Fibroblast of upper back skin (primary cell): ENCODE measurements at places on chromosomes 1 and 21.

GRCh38 chr1:77168358-77168757 is 50.9 kb downstream of the PIGK start:
- DNase-seq = no peak

DNA sequence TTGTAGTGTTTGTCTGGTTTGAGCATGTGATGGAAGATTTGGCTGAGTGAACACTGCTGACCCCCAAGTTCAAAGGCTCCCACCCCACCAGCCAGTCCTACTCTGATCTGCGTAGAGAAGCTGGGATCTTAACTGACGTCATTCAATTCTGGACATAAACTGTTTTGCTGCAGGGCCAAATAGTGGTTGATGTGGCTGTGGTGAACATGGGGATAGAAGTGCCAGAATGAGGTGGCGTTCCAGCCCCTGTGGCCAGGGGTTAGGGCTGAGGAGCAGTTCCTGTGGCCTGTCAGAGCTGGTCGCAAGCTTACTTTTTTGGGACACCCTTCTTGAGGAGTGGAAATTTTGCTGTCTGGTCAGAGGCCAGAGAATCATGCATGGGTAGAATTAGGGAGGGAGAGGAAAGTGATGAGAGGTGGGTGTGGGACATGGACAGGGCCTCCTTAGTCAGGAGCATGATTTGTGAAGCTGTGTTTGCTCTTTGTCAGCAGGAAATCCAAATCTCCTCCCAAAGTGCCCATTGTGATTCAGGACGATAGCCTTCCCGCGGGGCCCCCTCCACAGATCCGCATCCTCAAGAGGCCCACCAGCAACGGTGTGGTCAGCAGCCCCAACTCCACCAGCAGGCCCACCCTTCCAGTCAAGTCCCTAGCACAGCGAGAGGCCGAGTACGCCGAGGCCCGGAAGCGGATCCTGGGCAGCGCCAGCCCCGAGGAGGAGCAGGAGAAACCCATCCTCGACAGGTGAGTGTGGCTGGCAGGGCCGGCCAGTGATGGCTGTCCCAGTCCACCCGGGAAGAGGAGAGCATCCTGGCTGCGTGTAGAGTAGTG is 25.9 kb downstream of the SZRD1 start:
- DNase-seq = no peak

DNA sequence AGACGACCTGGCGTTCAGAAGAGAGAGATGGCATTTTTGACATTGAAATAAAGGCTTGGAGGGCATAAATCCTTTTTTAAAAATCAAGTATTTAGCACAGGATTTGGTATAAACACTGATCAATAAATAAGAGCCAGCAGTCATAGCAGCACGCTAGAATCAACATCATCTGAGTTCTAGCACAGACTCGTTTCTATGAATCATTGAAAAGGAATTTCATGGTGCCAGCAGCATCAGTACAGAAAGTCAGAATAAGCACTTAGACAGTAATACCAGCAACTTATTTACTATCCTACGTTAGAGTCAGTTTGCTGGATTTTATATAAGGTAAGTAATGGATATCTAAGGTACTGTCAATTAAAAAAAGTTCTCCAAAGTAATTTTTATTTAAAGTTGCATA is 119.3 kb downstream of the HLCS start:
- DNase-seq = peak; percentile 76

DNA sequence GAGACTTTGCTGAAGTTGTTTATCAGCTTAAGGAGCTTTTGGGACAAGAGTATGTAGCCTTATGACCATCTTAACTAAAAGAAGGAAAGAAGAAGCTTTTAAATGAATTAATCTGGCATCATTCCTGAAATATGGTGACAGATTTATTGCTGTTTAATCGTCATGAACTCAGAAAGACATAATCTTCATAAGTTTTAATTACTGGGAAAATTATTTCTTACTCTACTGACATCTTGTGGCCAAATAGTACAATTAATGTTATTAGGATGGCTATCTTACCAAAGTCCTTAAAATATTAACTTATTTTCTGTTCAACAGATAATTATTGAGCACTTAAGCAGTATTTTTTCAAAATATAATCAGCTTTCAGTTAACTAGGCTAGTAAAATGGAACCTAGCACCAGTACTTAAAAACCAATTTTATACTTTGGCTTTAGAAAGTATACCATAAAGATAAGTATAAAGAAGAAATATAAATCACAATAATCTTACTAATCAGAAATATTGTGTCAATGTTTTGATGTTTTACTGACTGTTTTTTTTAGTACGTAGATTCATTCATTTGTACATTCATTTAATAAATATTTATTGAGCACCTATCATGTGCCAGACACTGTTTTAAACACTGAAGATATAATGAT is 34.7 kb upstream of the GPR25 start:
- peak; percentile 44 for DNase-seq

DNA sequence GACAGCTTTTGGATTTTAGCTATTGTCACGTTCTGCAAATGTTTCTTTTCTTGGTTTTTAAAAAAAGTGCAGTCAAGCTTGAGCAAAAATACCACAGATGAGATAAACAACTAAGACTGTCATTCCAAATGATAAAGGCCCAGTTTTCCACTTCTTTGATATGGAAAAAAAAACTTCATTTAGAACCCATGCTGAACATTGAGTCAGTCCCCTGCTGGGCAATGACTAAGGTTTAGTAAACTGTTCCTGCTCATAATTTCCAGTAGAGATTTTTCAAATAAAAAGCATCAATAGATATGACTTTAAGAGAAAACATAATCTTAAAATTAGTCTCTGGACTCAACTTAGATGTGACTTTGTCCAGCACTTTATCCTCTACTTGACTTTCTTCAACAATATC is 167.9 kb upstream of the C8B start:
- DNase-seq = peak; percentile 33

DNA sequence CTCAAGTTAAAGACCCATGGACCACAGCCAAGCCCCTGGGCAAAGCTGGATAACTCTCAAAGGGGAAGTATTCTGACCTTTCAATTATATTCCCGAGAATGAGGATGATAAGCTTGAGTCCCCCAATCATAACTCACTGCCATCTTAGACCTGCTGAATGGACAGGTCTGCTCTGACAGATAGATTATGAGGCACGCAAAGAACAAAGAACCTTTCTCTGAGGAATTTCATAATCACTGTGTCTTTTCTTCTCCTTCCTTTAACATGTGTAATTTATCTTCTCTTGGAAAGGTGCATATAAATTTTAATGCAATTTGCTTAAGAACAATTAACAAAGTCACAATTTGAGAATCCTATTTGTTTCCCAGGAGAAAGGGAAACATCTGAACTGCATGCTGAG is 22.0 kb downstream of the PIGM start:
- DNase-seq = no peak

GRCh38 chr1:237074371-237075117 is 32.6 kb downstream of the RYR2 start:
- DNase-seq = no peak

DNA sequence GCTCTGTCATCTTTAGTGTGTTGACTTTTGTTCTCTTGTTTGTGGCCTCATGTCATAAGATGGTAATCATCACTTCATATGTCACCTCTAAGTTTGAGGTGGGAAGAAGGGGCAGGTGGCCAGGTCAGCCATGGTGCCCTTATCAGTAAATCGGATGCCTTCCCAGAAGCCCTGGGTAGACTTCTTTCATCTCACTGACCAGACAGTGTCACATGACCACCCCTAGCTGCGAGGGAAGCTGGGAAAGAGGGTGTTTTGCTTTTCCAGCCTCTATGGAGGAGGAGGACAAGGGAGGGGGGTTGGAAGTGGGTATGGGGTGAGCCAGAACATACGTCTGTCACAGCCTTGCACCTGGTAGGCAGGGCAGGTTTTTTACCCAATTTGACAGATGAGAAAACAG is 28.6 kb downstream of the TNFRSF1B start:
- no peak for DNase-seq

- no peak for DNase-seq
These were observed 47.5 kb downstream of the EDN2 start for GRCh38 chr1:41437011-41437355.

DNA sequence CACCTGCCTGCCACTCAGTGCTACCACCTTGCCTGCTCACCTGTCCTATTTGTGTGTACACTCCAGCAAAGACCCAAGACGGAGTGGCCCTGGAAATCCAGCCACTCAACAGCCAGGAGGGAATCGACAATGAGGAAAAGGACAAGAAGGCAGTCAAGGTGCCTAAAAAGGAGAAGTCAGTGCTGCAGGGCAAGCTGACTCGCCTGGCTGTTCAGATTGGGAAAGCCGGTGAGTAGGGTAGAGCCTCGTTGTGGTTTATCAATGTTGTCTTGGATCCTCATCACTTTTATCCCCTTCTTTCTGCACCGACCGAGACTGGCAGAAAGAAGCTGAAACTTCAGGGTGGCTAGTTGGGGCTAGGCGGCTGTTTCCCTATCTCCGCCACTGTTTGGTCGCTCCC is 61.4 kb upstream of the LAX1 start:
- DNase-seq = no peak

DNA sequence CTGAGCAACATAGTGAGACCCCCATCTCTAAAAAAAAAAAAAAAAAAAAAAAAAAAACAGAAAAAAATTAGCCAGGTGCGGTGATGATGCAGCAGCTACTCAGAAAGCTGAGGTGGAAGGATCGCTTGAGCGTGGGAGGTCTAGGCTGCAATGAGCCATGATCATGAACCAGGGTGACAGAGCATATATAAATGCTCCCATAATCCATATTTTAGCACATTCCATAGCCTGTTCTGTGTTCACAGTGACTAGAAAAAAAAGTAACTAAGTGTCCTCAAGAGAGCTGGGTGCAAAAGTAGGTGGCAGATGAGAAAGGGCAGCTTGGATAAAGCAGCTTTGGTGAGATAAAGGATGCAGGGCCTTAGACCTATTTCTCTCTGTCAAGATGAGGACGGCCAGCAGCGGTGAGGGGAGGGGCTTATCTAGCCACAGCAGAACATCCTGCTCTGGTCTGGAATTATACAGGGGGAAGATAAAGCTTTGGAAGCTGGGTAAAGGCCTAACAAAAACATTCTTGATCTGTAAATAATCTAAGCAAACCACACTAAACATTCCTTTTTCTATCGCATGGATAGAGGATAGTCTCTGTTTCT is 205.3 kb downstream of the DAB1 start:
- no peak for DNase-seq

GRCh38 chr1:233015965-233016364 is 65.6 kb downstream of the NTPCR start:
- DNase-seq = peak; percentile 18

DNA sequence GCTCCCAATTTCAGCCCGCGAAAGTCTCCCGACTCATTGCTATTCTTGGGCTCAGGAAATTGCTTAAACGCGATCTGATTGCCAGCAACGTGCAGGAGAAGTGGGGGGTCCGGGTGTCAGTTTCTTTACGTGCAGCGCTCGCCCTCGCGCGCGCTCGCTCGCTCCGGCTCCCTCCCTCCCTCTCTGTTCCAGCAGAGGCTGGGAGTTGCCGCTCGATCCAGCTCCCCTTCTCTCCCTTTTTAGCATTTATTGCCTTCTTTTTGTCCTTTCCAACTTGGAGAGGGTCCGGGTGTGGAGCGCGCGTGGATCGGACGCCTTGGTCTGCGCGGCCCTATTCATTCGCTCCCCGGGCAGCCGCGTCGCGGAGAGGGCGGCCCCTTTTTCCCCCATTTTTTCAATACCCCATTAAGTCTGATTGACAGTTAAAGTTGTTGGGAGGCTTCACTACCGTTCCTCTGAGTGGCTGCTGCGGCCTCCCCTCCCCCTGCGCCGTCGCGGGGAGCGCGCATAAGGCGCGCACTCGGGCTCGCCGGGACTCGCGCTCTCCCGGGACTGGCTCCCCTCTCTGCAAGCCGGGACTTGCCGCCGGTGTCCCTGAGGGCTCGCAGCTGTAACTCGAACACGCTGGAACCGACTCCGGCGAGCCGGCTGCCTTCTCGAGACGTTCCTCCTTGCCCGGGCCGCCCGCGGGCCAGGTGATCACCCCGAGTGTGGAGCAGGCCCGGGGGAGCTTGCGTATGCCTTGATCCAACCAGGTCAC is at the start of gene DHRS3:
DHRS3 (minus strand) TSS at position 310 of the 760 bp plus-strand sequence. CDS start 862 bp downstream, outside the sequence.
- DNase-seq = peak; percentile 85

DNA sequence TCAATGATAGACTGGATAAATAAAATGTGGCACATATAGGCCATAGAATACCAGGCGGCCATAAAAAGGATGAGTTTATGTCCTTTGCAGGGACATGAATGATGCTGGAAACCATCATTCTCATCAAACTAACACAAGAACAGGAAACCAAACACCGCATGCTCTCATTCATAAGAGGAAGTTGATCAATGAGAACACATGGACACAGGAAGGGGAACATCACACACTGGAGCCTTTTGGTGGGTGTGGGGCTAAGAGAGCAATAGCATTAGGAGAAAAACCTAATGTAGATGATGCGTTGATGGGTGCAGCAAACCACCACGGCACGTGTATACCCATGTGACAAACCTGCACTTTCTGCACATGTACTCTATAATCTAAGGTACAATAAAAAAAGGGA is 883.4 kb upstream of the PRMT6 start:
- no peak for DNase-seq

GRCh38 chr1:113389359-113389952 is 859 bp upstream of the MAGI3 start:
- DNase-seq = no peak

- peak; percentile 20 for DNase-seq
These were observed 104.1 kb downstream of the NEGR1 start for GRCh38 chr1:72178266-72178665.

DNA sequence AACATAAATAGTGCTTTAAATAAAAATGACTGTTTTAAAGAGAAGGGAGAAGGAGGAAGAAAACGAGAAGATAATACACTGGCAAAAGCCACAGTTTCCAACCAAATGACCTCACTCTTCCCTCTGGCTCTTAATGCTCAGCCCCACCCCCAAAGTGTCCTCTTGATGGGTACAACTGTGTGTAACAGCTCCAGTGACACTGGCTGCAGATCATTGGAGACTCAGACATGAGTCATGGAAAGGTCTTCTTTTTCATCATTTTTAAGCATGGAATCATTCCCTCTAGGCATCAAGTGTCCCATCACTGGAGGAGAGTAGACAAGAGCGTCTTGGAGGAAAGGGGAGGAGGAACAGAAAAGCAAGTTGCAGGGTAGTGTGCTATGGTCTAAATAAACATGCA is 333.0 kb downstream of the PAPPA2 start:
- peak; percentile 41 for DNase-seq

GRCh38 chr1:169367096-169367685 is 406 bp downstream of the NME7 start:
- no peak for DNase-seq

GRCh38 chr1:223831755-223832636 is 13.8 kb downstream of the TP53BP2 start:
- peak; percentile 51 for DNase-seq

GRCh38 chr1:154857022-154857421 is 13.1 kb downstream of the KCNN3 start:
- no peak for DNase-seq
